ENCODE measurements at places on chromosomes 2 and 18.

DNA sequence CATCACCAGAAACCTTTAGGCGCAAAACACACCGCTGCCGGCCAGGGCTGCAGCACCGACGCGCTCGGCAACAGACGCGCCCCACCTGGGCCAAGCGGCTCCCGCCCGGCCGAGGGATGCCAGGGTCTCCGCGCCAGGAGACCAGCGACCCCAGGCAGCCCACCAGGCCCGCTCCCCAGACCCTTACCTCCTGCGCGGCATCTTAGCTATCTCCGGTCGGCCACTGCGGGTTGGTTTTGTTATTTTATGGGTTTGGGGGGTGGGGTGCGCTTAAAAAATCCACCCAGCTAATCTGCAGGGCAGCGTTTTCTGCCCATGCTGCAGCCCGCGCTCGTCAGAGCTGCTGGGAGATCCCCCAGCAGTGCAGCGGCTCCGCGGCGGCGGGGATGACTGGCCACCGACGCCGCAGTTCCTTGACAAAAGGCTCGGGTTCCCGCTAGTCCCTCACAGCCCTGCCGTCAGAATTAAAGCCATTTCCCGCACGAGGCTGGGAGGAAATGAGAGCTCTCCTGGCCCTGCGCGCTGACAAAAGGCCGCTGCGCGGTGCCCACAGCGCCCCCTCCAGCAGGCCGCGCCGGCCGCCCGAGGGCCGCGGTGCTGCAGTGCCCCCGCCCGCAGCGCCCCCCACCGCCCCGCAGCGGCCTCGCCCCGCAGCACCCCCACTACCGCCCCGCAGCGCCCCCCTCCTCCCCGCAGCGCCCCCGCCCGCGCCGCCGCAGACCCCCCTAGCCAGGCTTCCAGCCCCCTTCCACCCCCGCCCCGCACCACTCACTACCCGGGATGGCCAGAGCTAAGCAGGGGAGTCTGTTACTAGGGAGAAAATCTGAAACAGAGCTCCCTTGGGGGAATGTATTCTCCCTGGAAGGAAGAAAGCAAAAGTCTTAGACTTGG lies at the start of gene ADD2:
ADD2 (minus strand) TSS at position 502 of the 891 bp plus-strand sequence. CDS start 61,792 bp downstream, outside the sequence.
- DNase-seq: peak; percentile 47

DNA sequence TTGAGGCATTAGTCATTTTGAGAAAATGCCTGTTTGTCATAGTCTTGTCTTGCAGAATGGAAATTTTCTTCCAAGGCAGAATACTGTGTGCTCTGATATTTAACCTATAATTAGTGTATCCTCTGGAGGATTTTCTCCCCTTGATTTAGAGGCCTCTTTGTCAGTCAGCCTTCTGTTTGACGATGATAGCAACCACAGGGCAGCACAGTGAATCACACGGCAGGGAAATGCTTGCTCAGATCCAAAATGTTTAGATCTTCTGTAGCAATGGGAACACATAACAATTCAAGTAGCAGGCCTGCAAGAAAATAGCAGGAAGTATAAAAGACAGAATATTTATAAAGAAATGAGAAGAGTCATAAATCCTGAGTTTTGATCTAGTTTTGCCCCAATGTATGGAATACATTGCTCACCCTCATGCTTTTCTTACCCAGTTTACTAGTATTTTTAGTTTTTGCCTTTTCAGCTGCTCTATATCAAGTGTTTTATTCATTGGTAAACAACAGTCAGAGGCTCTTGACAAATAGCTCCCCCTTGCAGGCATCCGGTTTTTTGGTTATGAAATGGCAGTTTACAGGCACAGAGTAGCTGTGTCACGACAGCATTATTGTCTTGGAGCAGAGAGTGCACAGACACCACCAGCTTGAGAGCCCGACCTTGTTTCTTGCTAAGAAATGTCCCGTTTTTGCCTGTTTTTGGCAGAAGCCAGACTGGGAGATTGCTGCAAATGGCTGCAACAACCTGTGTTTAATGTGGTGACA lies 185.1 kb downstream of the MYO3B start:
- peak; percentile 45 for DNase-seq

- DNase-seq: no peak
Observed at GRCh38 chr2:226360658-226361057, 439.0 kb downstream of the IRS1 start.

- DNase-seq: no peak
Observed at GRCh38 chr2:153477636-153478288, 800 bp downstream of the RPRM start.

- no peak for DNase-seq
Observed at GRCh38 chr2:129275706-129276105, 703.8 kb upstream of the RAB6C start.

DNA sequence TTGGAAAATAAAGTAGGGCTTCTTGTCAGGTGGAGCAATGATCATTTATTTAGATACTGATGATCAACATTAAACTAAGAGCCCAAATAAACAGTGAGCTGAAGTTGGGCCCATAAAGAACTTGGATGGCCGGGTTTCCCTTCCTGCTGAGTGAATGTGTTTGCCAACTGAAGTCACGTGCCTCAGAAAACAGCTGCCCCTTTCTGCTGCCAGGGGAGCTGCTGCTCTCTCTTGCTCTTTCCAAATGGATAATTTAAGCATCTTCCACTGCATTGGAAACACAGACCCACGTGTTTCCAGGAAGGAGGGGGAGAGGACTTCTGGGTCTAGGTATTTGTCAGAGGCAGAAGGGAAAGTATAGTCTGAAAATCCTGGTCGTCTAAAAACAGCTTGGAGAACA lies 22.9 kb upstream of the NCKAP5 start:
- DNase-seq: no peak

DNA sequence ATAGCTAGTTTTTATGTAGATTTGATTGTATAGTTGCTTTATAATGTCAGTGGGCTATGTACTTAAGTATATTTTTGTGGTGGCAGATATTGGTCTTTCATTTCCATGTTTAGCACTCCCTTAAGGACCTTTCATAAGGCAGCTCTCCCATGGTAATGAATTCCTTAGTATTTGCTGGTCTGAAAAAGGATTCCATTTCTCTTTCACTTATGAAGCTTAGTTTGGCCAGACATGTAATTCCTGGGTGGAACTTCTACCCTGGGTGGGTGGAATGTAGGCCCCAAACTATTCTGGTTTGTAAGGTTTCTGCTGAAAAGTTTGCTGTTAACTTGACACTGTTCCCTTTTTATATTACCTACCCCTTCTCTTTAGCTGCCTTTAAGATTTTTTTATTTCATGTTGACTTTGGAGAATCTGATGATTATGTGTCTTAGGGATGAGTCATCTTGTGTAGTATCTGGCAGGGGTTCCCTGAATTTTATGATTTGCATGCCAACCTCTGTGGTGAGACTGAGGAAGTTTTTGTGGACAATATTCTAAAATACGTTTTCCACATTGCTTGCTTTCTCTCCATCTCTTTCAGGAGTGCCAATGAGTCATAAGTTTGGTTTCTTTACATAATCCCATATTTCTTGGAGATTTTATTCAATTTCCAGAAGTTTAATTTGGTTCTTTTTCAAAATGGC lies 65.4 kb upstream of the VRK2 start:
- no peak for DNase-seq

GRCh38 chr18:10949655-10950054 lies 199.7 kb downstream of the PIEZO2 start:
- peak; percentile 17 for DNase-seq

DNA sequence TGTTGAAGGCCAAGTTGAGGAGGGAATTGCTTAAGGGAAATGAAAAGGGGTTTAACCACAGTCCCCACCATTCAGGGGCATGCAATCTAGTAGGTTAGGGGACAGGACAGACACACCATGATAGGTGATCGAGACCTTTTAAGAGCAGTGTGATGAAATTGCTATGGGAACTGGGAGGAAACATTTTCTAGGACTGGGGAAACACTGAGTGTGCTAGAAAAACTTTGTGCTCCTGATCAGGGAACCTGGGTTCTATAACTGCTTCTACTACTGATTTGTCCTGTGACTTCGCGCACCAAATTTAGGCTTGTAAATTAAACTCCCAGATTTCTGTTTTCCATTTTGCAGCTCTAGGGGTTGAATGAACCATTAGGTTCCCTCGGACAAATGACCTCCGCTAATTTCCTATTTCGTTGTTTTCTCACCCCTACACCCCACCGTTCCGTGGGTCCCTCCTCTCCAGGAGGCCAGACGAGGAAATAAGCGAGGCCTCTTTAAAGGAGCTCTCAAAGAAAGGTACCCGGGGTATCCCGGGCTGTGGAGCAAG lies 371 bp upstream of the LCLAT1 start:
- DNase-seq: peak; percentile 32

DNA sequence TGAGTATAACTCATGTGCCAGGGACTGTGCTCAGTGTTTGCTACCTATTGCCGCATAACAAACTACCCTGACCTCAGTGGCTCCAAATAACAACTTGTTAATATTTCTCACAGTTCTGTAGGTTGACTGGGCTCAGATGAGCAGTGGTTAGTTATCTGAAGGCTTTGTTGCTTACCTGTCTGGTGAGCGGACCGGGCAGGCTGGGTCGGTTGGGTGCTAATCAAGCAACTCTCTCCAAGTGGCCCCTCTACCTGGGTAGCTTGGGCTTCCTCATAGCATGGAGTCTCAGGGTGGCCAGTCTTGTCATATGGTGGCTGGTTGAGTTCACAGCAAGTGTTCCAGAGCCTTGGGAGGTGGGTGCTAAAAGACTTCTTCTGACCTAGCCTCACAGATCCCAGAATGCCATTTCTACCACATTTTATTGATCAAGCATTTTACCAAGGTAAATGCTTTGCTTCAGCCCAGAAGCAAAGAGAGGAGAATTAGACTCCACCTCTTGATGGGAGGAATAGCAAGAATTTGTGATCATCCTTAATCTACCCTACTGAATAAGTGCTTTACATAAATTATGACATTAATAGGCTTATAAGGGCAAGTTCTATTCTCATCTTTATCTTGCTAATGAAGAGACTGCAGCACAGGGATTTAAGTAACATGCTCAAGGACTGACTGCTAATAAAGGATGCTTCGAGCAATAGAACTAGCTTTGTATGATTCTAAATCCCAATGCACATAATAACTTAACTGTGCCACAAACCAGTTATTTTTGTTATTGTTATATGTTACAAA lies 16.9 kb downstream of the RAB31 start:
- DNase-seq: no peak

DNA sequence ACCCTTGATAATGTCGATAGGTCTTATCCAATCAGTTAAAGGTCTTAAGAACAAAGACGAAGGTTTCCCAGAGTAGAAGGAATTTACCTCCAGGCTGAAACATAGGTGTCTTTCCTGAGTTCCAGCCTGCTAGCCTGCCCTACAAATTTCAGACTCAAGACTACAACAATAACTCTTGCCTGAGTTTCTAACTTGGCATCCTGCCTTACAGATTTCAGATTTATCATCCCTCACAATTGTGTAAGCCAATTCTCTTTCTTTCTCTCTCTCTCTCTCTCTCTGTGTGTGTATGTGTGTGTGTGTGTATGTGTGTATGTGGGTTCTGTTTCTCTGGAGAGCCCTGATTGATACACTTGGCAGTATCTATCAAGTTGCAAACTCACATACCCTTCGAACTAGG lies 37.2 kb upstream of the B4GALT6 start:
- DNase-seq: no peak

GRCh38 chr2:12463189-12463588 lies 253.5 kb upstream of the TRIB2 start:
- no peak for DNase-seq

GRCh38 chr18:35241448-35241804 lies 592 bp downstream of the ZNF397 start:
- DNase-seq: no peak

DNA sequence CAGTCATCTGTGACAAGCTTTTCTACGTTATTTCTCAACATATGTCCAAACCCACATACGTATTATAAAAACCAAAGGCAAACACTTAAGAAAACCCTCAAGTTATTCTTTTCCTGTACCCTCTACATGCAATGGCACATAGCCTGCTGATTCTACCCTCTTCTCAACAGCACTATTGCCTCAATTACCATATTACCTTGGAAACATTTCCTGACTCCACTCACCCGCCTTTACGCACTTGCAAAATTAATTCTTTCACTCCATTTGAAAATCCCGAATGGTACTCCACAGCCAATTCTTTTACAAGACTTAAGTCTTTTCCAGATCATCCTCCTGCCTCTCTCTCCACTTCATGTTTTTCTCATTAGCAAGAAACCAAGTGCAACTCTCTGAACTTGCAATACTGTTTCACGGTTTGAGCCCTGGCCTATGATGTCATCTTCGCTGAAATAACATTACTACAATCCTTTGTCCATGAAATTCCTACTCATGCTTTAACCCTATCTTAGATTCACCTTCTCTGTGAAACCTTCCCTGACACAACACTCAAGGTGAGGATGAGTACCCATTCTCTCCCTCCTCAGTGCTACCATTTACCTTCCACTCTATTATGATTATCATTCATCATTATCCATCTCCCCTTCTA lies 29.0 kb downstream of the SESTD1 start:
- no peak for DNase-seq

GRCh38 chr2:218785103-218785502 lies 3.2 kb downstream of the CYP27A1 start:
- no peak for DNase-seq

- no peak for DNase-seq
Observed at GRCh38 chr2:215899141-215900074, 113.9 kb downstream of the MREG start.

GRCh38 chr2:143629340-143629739 lies 500.1 kb downstream of the ARHGAP15 start:
- DNase-seq: no peak

GRCh38 chr18:24368749-24369148 lies 28.9 kb downstream of the OSBPL1A start:
- no peak for DNase-seq

- peak; percentile 81 for DNase-seq
Observed at GRCh38 chr18:11995445-11996189, 14.3 kb downstream of the IMPA2 start.

GRCh38 chr2:230974096-230974913 lies 21.6 kb upstream of the SPATA3 start:
- DNase-seq: no peak

DNA sequence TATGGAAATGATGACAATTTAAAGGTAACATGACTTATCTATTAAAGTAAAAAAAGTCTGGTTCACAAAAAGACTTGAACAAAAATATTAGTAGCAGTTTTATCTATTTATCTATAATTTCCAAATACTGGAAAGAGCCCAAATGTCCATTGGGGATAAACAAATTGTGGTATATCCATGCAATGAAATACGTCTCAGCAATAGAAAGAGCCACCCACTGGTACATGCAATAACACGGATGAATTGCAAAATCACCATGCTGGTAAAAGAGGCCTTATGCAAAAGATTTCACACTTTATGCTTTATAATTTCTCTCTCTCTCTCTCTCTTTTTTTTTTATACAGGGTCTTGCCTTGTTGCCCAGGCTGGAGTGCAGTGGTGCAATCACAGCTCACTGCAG lies 91.4 kb upstream of the ASAP2 start:
- DNase-seq: no peak

GRCh38 chr2:208315081-208315788 lies 49.2 kb downstream of the PIKFYVE start:
- peak; percentile 8 for DNase-seq

Data from hematopoietic multipotent progenitor cell treated with erythropoietin and hydrocortisone succinate and interleukin-3 and kit ligand, for 8 days (in vitro differentiated cells).